ENCODE measurements at places on chromosomes 2 and 18.

GRCh38 chr2:58051445-58051844 is 4.8 kb downstream of the VRK2 start:
- DNase-seq, result no peak

DNA sequence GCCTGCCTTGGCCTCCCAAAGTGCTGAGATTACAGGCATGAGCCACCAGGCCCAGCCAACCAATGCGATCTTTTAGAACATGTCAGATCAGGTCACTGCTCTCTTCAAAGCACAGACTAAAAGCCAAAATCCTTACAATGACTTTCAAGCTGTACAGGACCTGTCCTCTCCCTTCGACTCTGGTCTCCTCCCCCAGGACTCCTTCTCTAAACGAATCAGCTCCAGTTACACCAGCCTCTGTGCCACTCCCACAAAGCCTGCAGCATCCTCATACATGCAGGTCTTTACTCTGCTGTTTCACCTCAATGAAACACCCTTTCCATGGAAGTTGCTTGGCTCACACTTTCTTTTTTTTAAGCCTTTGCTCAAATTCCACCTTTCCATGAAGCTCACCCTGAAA is 436.0 kb downstream of the METTL4 start:
- no peak for DNase-seq

DNA sequence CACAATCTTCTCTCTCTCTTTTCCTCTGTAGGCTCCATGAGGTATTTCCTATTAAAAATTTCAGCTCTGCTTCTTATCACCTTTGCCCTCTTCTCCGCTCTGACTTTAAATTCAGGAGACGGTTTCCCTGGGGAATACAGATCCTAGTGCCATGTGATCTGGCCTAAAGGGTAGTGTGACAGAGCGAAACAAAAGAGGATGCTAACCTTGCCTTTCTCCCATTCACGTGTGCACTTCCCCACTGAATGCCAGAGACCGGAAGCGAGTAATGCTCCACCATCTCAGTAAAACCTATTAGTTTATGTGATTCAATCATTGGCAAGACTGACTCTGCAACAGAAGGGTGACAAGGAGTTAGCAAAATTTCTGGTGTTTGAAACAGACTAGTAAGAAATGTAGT is 358.3 kb downstream of the ZNF521 start:
- no peak for DNase-seq

GRCh38 chr2:28282861-28283646 is 109.6 kb upstream of the FOSL2 start:
- DNase-seq, result no peak

DNA sequence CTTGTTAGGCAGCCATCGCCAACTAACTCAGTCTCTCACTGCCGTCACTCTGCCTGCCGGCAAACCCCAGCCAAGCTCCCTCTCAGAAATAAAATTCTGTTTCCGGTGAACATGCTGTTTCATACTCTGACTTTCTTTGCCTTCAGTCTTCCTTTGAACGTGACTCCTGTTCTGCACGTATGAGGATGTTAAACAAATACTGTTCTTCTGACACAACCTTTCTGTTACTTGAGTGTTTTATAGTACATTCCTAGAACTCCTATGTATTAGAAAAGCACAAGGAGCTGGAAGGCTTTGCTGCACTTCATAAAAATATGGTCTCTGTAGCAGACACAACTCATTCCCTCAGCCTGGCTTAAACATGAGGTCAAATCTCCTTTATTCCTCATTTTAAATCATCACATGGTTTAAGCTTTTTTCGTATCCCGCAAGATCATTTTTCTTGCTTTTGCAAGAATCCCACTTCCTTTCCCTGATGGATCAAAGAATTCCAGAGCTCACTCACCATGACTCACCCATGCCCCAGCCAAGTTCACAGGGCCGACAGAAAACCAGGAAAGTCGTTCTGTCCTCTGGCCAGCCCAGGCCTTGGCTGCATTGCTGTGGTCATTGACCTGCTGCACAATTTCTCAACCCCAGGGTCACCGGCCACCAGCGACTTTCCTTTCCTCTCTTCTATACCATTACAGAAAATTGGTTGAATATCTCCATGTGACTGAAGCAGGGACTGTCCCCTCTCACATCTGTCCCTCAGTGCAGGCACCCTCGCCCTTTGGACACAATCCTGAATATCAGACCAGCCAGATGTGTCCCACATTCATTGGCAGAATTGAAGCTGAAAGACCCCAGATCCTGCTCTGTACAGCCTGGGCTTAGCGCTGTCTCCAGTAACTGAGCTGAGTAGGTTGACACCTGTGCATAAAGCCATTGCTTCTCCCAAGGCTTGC is 183.1 kb upstream of the ARL4C start:
- no peak for DNase-seq

- no peak for DNase-seq
Measured at GRCh38 chr2:226426292-226426736, 373.3 kb downstream of the IRS1 start.

DNA sequence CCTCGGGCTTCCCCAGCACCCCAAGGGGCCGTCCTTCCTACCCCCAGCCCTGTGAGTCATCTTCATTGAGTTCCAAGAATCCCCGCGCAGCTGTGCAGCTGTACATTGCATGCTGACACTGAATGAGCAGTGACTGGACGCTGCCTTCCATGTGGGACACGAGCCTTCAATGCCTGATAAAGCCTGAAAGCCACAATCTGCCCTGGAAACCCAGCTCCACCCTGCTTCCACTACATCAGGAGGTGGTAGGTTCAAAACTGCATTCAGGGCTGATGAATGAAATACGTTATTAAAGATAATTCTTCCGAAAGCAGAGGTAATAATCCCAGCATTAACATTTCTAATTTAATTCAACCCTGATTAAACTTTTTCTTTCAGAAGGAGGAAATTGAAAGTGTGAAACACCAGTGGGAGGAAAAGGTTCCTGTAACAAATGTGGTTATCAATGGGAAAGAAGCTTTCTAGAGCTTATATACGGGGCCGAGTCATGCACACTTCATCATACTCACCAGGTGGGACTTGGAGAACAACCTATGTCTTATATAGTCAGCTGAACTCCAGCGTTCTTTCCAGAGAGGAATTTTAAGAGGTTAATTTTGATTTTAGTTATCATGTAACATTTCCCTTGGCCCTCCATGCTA is 360.1 kb downstream of the LPIN1 start:
- DNase-seq, result no peak

GRCh38 chr2:108612514-108613183 is 78.4 kb downstream of the LIMS1 start:
- DNase-seq, result peak; percentile 25

DNA sequence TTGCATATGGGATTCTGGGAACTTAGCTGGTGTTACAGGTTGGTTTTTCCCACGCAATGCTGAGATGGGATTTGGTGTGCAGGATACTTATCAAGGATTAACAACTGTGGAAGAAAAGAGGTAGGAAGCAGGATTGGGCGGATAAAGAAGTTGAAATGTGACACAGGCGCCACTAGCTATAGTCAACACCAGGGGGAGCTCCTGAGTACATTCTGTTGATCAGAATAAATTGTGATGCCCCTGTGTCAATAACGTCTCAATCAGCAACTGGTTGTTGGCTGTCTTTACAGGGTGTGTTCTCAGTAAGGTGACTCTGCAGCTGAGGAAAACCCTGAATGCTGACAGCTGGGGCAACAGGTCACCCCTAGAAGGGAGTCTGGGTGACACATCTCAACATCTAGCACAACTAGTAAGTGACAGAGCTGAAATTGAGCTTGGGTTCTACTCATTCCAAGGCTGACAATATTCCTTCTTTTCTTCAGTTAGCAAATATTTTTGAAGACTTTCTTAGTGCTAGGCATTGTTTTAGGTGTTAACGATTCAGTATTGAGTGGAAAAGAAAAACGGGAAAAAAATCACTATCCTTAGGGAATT is 143.0 kb downstream of the ARL6IP6 start:
- DNase-seq, result no peak

GRCh38 chr2:120797421-120798221 is 62.0 kb downstream of the GLI2 start:
- DNase-seq, result no peak

DNA sequence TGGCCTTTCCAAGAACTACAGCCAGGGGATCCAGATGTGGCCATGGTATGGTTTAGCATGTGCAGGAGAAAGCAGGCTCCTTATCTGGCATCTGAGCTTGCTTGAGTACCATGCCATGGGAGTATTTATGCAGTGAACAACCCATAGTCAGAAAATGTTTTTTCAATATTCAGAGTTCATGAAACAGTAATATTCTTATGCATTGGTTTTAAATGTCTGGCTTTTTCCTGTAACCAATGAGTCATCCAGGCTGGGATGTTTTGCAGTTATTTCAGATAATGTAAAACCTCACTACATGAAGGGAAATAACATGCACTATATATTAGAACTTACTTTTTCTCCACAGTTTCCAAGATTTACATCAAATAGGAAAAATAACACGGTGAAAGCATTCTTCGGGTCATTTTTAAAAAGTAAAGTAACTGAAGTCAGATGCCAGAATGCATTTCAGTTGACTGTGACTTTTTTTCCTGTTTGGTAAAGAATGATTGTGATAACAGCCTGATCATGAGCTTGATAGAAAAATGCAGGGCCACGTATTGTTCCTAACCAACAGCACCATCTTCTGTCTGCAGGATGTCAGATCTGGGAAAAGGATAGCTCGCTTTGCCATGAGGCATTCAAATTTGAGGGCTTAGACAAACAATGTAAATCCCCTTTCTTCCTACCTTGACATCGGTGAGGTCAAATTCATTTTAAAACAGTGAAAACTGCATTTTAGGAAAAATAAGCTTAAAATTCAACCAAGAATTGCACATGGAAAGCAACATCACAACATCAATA is 152.8 kb downstream of the DSC3 start:
- no peak for DNase-seq

DNA sequence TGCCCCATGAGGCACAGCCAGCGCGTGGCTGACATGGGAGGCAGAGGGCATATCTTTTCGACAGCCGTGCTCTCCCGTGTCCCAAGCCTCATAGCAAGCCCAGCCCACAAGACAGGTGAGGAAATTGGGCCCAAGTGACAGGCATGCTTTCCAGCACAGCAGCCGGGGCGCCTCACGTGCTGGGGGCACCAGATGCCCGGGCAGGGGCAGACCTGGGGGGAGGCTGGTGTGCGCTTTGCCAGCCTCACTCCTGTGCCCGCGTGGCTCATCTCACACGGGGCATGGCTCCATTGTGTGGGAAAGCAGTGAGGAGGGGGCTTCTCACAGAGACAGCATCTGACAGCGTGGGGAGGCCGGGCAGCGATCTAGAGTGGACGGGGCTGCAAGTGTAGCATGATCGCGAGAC is 93.2 kb downstream of the USP40 start:
- DNase-seq, result no peak

GRCh38 chr2:72988726-72989273 is 71.5 kb downstream of the EMX1 start:
- DNase-seq, result no peak

DNA sequence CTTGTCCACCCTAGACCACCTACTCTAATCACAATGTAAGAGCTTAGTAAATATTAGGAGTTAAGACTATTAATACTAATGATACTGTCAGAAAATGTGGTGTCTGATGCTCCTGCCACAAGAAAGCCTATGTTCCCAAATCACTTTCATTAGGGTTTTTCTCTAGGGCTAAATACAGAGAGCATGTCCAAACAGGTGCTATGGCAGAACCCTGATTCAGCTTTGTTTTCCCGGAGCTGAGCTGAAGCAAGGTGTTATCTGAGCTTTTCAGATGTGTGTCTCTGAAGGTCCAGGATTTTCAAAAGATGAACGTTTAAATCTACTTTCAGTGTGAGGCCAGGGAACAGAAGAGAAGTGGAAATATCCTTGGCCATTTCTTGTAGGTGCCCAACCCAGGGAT is 40.6 kb downstream of the CPO start:
- DNase-seq, result no peak

DNA sequence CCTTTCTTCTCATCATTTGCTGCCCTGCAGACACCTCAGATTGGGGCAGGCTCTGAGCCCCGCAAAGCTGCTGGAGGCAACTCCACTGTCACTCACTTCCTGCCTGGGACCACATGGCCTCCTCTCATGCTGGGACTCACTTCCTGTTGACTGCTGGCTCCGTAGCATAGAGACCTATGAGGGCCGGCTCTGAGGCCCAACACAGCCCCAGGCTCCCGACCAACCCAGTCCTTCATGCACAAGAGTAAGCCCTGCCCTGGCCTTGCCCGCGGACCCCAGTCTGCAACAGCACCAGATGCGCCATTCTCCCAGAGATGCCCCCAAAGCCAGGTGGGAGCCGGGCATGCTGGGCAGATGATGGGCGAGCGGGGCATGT is 55.7 kb downstream of the DNMT3A start:
- DNase-seq, result no peak

GRCh38 chr2:235105821-235106359 is 154.1 kb downstream of the SH3BP4 start:
- no peak for DNase-seq

DNA sequence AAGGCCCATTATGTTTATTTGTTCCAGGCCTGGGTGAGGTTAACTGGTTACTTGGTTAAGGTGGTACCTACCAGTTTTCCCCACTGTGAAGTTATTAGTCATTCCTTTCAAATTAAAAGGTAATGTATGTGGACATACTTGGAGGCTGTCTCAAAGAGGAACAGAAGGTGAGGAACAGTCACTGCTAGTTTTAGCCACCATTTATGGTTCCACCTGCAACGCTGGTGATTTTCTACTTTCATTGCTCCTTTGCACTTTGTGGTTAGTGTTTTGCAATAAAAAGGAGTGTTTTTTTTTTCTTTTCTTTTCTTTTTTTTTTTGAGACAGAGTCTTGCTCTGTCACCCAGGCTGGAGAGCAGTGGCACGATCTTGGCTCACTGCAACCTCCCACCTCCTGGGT is 6.1 kb upstream of the ST6GAL2 start:
- DNase-seq, result no peak

DNA sequence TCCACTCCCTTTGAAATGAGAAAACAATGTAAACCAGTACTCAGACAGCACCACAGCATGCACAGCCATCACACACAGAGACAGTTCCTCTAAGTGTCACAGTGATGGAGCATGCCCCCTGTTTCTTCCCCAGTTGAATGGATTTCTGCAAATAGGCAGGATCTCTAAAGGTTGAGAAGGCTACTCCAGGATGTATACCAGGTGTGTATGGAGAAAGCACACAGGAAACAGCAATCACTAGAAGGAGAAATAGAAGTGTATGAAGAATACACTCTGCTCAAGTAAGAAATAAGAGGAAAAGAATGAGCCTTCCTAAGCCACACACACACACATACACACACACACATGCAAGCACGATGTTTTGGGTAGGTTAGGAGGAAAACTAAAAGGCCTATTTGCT is 38.6 kb upstream of the BZW1 start:
- no peak for DNase-seq
